Ecto neural progenitor cell (in vitro differentiated cells): ENCODE measurements at places on chromosomes 7 and 10.

- no peak for DNase-seq
These were observed 14.1 kb upstream of the DDIT4 start for GRCh38 chr10:72259491-72260238.

DNA sequence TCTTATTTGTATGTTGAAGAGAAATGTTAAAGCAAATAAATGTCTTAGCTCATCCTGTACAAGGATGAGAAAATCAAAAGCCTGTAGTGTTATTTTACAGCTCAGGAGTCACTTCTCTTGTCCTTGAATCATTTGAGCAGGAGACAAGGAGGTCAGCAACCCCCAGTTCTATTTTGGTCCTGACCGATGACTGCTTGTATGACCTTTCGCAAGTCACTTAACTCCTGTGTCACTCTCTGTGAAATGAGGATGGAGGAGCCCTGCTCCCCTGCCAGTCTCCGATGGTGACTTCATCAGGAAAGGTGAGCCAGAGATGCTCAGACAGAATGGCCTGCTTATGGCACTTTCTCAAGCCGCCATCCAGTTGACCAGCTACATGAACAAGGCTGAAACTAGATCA lies 101.0 kb downstream of the CELF2 start:
- DNase-seq = no peak

GRCh38 chr10:131886237-131886636 lies 14.6 kb upstream of the PPP2R2D start:
- no peak for DNase-seq

- no peak for DNase-seq
These were observed 57.2 kb downstream of the PAX2 start for GRCh38 chr10:100802607-100803006.

DNA sequence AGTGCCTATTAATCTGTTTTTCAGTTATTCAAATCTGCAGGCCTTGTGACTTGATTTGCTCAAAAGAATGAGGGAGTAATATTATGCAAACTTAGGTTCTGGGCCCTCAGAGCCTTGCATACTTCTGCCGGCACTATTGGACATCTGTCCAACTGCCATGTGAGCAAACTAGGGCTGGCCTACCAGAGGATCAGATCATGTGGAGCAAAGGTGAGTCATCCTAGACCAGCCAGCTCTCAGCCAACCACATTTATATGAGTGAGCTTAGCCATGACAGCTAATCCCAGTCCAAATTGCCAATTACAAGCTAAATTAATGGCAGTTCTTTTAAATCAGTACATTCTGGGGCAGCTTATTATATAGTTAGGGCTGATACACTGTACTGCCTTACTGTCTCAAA lies 69.6 kb downstream of the SDHAF3 start:
- DNase-seq = no peak

- DNase-seq = no peak
These were observed 3.6 kb downstream of the SORCS1 start for GRCh38 chr10:107160866-107161265.
